ENCODE measurements at places on chromosomes 6 and 20.

GRCh38 chr6:71913444-71914234 lies 27.3 kb downstream of the RIMS1 start:
- no peak for DNase-seq

GRCh38 chr20:57002066-57002570 lies 264.3 kb downstream of the BMP7 start:
- DNase-seq = no peak

DNA sequence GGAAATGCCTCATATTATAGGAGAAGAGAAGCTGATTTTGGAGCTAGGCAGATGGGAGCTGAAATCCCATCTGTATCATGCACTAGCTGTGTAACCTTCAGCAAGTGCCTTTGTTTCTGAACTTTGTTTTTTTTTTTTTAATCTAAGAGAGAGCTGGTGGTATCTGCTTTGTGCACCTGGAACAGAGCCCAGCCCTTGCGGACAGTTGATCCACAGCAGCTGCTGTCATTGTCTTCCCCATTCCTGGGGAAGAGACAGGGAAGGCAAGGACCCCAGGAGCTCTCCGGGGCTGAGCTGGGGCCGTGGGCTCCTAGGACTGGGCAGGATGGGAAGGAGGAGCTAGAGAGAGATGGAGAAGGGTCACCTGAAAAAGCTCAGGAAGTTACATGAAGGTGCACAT lies 92.1 kb downstream of the SYNJ2 start:
- no peak for DNase-seq

DNA sequence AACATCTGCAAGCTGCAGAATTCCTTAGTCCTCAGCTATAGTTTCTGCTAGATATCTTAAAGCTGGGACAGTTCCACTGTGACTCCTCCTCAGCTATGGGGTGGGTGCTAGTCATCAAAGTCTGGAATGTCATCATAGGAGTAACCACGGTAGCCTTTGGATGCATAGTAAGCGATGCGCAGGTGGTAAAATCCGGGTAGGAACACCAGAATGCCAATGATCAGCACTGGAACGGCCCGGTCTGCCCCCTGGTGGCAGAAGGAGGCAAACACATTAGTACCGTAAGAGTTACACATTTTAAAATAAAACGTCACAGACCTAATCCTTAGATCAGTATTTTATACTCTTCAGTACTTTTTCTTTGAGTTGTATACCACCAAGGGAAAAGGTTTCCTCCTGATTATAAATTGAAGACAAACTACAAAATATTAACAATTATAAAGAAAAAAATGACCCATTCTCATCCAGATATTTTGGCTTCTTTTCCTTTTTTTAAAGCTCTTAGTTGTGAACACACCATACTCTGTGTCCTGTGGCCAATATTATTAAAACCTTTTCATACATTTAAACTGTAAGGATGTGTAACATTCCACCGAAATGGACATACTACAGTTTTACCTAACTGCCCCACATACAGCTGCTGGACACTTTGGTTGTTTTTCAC lies 18.9 kb downstream of the PCNA start:
- peak; percentile 48 for DNase-seq

DNA sequence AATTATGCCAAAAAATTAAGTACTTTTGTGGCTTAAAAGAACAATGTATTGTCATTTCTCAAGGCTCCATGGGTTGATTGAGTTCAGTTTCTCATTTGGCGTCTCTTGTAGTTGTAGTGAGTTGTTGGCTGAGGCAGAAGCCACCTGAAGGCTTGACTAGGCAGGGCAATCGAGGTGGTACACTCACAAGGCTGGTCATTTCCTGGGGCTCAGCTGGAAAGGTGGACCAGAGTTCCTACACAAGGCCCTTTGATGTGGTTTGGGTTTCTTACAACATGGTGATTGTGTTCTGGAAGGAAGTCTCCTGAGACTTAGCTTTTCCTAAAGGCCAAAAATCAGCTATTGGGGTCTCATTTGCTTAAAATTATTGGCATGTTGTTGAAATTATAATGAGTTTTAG lies 22.6 kb downstream of the MAS1 start:
- DNase-seq = no peak

DNA sequence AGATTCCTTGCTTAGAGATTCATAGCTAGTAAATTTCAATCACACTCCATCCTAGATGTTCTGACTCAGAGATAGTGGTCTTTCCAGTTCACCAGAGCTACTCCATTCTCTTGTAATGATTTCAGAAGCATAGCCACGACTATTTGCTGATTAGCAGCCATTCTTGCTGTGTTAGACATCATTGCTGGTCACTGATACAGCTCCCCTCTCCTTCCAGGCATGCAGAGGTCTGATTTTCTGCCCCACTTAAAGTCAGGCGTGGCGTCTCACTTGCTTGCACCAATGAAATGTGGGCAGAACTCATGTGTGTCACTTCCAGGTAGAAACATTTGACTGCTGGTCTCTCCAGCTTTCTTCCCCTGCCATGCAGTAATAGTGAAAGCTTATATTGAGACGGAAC lies 168.9 kb upstream of the JARID2 start:
- DNase-seq = no peak

DNA sequence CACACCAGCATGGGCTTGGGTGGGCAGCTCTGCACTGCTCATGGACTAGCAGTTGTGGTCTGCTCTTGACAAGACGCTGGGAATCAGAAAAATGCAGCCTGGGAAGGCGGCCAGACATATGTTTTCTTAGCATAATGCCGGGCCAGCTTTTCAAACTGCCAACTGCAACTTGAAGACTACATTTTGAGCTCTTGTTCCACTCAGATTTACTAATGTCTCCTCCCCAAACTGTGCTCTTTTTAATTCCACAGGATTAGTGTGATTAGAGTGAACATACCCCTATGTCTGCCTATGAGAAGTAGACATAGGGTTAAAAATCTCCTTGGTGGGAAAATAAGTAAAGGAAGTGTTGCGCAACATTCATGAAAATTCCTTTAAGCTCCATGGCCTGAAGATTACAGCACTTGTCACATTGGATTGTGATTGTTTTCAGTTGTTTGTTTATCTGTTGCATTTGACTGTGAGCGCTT lies 5.3 kb upstream of the FNDC1 start:
- DNase-seq = no peak

DNA sequence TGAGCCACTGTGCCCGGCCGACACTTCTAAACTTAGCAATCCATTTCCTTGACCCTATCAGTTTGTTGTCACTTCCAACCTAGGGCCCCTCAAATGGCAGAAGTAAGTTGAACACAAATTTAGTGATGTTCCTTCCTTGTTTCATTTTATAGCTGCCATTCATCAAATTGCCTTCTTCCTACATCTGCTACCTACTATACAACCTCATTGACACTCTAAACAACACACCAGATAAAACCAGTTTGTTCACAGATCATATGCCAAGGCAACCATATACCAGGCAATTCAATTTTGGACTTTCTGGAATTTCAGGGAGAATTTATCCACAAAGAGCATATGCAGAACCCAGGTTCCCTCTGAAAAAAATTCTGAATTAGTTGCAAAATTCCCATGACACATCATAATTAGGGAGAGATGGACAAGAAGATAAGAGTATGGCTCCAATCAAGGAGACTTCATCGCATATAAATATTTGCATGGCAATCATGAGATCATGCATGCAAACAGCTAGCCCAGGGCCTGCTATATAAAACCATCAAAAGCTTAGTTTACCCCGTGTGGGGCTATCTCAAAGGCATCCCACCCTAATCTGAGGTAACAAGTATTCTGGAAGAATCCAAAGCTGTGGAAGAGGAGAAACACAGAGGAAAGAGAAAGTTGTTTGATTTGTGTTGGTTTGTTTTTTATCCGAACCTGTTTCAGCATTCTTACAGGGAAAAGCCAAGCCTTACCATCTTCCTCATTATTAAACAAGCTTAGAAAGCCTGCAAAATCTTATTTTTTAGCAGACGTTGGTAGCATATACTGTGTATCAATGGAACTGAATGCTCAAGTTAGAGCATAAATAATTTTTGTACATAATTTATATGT lies 132.8 kb upstream of the TNFAIP3 start:
- no peak for DNase-seq

DNA sequence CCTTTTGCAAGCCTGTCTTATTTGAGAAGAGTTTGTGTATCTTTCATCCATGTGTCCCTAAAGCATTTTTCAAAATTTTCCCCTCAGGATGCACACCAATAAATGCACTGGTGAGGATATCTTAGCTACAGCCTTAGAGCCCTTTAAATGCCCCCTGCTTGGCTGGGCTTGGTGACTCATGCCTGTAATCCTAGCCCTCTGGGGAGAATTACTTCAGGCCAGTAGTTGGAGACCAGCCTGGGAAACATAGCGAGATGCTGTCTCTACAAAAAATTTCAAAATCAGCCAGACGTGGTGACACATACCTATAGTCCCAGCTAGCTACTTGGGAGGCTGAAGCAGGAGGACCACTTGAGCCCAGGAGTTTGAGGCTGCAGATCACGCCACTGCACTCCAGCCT lies 33.8 kb upstream of the PLCB4 start:
- DNase-seq = no peak

GRCh38 chr6:130935978-130936377 lies 108.8 kb downstream of the SMLR1 start:
- DNase-seq = no peak

DNA sequence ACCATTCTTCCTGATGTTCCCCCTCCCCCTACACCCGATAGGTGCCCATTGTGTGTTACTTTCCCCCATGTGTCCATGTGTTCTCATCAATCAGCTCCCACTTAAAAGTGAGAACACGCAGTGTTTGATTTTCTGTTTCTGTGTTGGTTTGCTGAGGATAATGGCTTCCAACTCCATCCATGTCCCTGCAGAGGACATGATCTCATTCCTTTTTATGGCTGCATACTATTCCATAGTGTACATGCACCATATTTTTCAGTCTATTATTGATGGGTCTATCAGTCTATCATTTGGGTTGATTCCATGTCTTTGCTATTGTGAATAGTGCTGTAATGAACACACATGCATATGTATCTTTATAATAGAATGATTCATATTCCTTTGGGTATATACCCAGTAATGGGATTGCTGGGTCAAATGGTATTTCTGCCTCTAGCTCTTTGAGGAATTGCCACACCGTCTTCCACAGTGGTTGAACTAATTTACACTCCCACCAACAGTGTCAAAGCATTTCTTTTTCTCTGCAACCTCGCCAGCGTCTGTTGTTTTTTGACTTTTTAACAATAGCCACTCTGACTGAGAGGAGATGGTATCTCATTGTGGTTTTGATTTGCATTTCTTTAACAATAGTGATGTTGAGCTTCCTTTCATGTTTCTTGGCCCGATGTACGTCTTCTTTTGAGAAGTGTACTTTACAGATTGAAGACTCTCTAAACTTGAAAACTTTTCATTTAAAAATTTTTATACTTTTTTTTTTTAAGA lies 41.0 kb upstream of the GCNT2 start:
- DNase-seq = no peak

DNA sequence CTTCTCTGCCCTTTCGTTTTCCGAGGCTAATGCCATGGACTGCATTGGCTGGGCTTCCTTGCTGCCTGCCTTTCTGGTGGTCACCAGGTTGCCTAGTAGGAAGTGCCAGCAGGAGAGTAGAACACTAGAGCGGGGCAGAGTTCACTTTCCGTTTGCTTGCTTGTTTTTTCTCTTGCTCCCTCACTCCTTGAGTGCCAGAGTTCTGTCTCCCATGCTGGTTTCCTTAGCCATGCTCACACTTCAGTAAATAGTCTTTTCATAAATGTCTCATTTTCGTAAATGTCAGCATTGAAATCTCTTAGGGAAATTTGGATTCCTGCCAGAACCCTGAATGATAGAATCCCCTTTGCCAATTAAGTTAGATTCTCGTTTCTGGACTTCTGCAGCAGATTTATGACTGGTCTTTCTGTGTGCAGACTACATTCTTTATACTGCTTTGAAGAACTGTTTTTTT lies 63.9 kb downstream of the FAM83B start:
- DNase-seq = no peak

DNA sequence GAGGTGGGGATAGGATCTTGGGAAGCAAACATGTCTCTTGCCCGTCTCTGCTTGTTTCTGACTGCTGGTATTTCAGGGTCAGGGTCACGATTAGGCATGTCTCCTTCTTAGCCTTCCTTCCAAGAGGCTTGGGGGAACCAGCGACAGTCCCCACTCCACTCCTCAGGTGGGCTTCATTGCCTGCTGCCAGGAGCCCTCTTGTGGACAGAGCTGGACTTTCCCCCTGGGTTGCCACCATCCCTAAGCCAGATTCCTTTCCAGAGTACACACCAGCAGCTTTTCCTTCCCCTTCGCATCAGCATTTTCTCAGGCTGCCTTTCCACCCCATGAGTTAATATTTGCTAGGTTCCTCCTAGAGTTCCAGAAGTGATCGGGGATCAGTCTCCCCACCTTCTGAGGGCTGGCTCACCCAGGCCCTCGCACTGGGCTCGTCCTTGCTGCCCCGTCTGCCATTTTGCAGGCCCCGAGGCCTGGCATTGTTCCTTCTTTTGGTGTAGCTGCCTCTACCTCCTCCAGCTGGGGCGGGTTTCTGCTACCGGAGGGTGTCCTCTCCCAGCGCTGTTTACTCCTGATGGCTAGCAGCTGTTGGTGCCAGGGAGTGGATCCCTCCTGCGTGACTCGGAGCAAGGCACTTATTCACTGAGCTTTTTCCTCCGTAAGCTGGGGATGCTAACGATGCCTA lies 8.8 kb upstream of the C20orf144 start:
- DNase-seq = no peak

- no peak for DNase-seq
Observed at GRCh38 chr6:151002491-151002935, 137.0 kb downstream of the MTHFD1L start.

DNA sequence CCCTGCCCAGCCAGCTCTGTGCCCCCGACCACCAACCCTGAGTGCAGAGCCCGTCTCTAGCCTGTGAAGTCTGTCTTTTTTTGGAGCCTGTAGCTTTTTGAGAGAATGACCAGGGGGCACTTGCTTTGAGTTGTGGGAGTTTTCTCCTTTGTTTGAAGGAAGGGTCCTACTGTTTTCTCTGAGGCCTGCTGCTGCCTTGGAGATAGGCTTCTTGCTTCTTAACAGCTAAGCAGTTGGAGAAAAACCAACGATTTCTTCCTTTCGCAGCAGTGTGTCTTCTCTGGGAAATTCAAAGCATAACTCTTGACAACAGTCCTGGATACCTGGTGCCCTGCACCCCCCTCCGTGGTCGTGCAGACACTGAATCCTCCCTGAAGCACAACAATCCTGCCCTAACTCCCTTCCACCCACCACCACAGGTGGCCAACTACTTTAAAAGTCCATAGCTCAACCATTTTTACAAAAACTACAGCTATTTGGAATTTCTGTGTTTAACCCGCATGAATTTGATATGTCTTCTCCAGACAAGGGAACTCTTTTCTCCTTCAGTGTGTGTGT lies 61.0 kb downstream of the FAM50B start:
- DNase-seq = no peak

- DNase-seq = no peak
Observed at GRCh38 chr6:169185692-169186485, 67.8 kb downstream of the THBS2 start.

DNA sequence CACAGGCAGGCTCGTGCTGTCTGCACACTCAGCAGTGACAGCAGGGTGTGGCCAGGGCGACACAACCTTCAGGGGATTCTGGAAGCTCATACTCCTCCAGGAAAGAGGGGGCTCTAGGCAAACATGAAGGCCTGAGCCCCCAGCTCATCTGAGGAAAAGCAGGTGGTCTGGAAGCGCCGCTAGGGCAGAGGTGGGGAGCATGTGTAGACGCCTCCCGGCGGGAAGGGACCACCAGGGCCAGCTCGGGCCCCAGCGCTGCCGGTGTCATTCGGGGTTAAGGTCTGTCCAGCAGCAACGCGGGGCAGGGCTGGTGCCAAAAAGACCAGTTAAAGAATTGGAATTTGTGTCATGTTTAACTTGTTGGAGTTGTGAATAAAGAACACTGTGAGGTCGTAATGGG lies 39.3 kb upstream of the SYNJ2 start:
- DNase-seq = no peak

Measured in stimulated activated CD8-positive, alpha-beta memory T cell treated with anti-CD3 and anti-CD28 coated beads, Interleukin-7, amount 100 ng/mL, for 4 hours (primary cell).